ENCODE measurements at places on chromosomes 7 and 10.

- no peak for DNase-seq
Observed at GRCh38 chr7:106765727-106766355, 99.2 kb upstream of the PIK3CG start.

DNA sequence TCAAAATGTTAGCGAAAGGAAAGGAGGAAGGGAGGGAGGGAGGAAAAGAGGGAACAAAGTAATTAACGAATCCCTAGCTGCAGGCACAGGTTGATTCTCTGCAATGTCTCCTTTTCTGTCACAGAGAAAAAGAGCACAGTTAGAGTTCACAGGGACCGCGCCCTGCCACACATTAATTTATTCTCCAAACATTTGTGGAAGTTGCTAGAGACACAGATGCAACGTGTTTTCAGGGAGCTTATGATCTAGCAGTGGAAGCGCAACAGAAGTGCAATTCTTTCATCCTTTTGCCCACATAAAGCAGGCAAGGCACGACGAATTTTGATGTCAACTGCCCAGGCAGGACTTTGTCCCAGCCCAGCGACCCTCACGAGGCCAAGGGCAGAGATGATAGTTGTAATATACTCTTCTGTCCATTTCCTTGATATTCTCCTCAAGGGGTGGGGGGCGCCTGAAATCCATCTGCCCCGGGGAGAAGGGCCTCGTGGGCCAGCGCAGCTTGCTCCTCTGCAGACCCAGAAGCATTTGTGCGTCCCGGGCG lies 101.7 kb upstream of the ZNF438 start:
- no peak for DNase-seq

DNA sequence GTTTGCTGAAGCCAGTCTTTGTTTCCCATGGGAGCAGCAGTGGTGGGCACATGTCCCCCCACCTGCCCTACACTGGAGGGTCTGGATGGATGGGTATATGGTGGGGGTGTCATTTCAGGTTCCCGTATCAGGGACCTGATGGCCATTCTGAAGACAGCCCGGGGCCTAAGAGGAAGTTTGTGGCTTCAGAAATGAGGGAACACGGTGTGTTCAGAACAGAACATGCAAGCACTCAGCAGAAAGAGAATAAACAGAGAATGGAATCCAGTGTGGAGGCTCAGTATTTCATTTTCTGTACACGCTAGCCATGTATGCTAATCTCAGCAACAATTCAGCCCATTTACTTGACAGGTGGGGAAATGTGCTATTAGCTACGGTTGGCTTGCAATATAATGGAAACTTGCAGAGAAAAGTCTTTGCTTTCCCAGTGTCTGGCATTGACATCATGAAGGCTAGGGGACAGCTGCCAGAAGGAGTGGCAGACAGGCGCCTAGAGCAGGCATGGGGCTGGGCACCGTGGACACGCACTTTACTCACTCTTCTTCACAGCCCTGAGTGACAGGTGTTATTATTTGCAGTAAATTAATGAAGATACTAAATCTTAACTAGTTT lies 98.6 kb downstream of the ELMO1 start:
- DNase-seq = no peak

DNA sequence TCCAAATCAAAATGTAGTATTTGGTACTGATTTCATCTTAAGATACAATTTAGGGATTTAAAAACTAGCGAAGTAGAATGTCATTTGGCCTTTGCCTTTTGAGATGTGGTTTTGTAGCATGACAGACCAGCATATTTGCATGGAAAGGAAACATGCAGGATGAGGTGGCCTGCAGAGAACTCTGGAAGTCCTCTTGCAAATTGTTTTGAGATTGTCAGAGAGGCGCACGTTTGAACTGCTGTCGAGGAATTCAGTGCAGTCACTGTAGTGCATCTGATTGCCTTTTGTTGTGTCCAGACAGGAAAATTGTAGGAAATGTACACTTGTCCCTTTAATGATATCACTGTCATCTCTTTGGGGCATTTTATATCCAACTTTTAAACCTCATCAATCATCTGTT lies 136.7 kb downstream of the CELF2 start:
- no peak for DNase-seq

GRCh38 chr7:71131256-71132126 lies 453 bp upstream of the GALNT17 start:
- DNase-seq = no peak

GRCh38 chr7:31735991-31736982 lies 49.3 kb downstream of the PPP1R17 start:
- DNase-seq = peak; percentile 58

GRCh38 chr7:75995052-75995471 lies 667 bp upstream of the TMEM120A start:
- DNase-seq = no peak

DNA sequence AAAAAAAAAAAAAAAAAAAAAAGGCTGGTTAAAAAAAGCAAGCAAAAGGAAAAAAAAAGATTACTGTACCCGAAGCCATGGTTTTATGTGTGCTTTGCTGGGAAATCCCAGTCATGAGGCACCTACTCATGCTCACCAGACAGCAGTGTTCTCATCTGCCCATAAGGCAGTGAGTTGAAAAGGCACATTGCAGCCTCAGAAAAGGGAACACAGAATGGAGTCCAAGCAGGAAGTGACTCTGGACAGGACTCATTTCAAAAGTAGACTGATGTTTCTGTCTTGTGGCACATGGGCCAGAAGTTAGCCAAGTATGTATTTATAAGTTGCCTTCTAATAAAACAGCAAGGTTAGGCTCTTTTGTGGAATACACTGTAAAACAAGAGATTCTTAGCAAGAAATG lies 40.2 kb downstream of the PDSS1 start:
- DNase-seq = no peak

- peak; percentile 62 for DNase-seq
Observed at GRCh38 chr10:70232155-70232858, 922 bp downstream of the PPA1 start.

- no peak for DNase-seq
Observed at GRCh38 chr10:120392671-120393079, 64.4 kb upstream of the PLPP4 start.

- no peak for DNase-seq
Observed at GRCh38 chr7:155610633-155611193, 33.7 kb upstream of the RBM33 start.

DNA sequence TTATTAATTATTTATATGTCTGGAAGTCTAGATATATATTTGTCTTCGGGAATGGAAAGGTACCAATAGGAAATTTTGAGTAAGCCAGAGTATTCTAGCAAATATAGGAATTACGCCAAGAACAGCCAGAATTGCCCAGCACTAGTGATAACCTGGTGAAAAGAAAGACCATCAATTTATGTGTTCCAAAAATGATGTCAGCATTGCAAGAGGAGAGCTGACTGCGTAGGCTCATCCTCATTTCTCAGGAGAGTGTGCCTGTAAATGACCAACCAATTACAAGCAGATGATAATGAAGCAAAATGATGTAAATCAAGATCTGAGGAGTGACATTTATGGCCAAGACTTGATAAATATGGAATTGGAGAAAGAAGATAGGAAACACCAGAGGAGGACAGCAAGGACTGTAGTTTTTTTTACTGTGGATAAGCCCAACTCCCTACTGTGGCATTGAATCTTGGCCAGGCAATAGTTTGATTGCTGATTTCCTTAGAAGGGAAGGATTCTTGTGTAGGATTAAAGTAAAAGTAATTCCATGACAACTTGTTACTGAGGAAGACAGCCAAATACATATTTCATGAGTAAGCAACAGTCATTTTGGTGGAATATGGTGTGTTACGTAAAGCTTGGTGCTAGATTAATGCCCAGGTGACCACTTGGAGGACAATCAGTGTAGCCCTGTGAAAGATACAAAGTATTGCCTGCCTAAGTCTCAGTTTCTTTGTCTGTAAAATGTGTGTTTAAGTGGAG lies 590.8 kb downstream of the AUTS2 start:
- no peak for DNase-seq

- no peak for DNase-seq
Observed at GRCh38 chr7:37683246-37684120, at the start of gene GPR141. GPR141 (plus strand) TSS chr7:37683766; CDS start chr7:37740394, 56,628 bp downstream.

DNA sequence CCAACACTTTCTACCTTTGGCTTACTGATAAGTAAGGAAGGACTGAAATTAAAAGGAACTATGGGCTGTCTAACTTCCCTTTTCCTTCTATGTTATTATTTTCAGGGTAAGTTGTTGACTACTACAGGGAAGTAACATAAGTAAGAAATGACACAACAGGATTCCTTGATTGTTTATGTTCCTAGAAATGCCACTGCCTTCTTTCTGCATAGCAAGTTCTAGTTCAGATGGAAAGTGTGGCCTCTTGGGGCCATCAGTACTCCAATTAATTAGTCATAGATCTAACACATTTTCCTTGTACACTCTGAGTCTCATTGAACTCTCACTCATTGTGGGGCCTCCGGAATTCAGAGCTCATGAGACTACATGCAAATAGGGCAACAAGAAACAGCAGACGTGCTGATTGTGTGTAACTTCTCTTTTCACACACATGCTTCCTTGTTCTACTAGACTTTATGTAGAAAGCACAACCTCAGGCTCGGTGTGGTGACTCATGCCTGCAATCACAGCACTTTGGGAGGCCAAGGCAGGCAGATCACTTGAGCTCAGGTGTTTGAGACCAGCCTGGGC lies 35.3 kb upstream of the HIBADH start:
- DNase-seq = no peak

DNA sequence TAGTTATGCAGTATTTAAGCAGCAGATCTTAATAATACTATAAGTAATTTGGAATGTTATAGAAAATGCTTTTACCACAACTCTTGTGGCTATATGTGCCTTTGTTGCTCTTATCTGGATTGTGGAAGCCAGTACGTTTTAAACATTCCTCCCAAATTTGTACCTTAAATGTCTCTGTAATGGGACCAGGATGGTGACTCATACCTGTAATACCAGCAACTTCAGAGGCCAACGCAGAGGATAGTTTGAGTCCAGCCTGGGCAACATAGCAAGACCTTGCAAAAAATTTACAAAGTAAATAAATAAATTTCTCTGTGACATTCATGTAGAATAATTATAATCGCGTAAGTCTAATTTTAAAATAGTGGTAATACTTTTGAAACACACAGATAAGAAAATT lies 283.1 kb downstream of the POM121L12 start:
- no peak for DNase-seq

- no peak for DNase-seq
Observed at GRCh38 chr10:127836966-127837365, 55.8 kb downstream of the CLRN3 start.

- DNase-seq = no peak
Observed at GRCh38 chr7:21141476-21141875, 286.4 kb upstream of the SP4 start.

DNA sequence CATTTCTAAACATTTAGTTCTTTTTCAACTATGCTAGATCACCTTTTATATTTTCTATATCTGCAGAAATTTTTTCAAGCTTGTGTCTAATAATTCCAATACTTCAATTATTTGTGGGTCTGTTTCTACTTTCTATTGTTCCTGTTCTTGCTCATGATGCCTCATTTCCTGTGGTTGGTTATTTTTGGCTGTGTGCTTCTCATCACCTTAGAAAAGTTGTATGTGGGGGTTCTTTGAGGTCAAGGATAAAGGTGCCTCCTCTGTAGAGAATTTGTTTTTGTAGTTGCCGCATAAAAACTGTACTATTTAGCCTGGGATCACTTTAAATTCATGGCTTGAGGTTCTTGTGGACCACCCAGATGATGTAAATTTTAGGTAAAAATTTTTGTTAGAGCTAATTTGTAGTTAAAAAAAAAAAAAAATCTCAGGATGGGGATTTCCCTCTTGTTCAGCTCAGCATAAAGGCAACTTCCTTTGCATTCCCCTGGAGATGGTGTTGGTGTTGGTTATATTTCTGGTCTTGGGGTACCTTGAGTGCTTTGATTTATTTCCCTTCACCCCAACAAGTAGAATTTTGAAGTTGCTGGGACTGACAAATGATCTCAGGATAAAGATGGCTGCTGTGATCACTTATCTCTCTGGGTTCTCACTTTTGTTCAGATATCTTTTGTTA lies 27.0 kb upstream of the JAZF1 start:
- no peak for DNase-seq

DNA sequence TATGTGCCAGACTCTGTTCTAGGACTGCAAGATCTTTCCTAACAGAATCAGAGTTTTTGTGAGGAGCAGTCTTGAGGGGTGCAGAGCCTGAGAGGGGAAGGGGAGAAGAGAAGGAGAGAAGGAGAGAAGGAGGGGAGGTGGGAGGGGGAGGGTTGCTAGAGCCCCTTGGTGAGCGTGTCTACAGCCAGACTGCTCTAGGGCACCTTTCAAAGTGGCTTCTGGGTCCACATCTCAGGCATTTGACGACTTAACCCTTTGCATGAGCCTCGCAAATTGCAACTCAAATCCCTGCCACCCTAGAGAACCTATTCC lies 31.1 kb upstream of the LEP start:
- no peak for DNase-seq

- no peak for DNase-seq
Observed at GRCh38 chr10:60810437-60811182, 32.3 kb downstream of the CDK1 start.

GRCh38 chr10:89525556-89525955 lies 9.8 kb downstream of the SLC16A12 start:
- DNase-seq = no peak

DNA sequence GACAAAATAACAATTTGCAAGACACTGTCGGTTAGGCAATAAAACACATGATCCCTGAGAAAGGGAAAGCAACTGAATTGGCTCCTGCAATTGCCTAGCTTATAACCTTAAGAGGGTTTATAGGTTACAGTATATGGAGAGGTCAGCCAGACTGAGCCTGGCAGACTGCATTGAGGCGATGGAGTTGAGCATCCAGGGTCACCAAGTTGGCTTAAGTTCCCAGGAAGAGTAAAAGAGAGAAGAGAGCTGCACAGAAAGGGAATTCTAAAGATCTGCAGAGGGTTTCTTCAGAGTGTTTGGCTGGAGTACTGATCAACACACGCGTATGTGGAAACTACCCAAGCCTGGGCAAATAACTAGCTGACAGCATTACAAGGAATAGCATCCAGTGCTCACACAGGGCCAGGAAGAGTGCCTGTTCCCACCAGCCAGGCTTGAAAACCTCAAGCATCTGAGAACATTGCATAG lies 11.2 kb downstream of the ANKMY2 start:
- no peak for DNase-seq

DNA sequence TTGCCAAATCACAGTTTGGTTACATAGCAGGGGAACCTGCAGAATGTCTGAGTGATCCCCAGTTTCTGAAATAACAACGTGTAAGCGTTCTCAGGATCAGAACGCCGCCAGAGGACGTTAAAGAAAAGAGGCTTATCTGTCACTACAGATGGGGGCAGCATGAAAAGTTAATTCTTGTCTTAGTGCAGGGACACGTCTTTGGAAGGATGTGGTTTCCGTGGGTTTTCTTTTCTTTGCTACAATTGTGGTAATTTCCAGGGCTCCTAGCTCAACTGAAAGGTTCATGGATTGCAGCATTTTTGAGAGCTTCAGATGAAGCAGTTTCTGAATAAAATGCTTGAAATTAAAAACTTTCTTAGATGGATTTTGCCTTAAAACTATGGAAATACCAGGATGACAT lies 106.6 kb downstream of the PRKCQ start:
- peak; percentile 90 for DNase-seq

DNA sequence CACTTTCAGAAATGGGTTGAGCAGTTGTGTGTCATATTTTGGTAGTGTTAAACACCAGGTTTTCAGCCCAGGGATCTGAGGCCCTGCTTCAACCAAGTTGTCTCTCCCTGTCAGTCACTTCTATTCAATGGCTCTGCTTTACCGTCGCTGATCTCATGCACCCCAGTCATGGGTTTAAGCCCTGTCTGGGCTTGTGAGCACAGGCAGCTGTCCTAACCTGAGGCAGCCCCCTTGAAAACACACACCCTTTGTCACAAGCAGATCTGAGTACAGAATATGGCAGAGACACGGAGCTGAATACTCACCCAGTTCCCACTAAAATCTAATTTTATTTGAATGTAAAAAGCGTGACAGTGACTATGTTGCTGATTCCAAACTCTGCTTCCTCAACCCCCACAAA lies 110.6 kb upstream of the GLI3 start:
- no peak for DNase-seq
